Endothelial cell (in vitro differentiated cells): ENCODE measurements at places on chromosomes 5 and 9.
A peak's percentile ranks its signal among the peaks of the same experiment; 100 is the strongest.

DNA sequence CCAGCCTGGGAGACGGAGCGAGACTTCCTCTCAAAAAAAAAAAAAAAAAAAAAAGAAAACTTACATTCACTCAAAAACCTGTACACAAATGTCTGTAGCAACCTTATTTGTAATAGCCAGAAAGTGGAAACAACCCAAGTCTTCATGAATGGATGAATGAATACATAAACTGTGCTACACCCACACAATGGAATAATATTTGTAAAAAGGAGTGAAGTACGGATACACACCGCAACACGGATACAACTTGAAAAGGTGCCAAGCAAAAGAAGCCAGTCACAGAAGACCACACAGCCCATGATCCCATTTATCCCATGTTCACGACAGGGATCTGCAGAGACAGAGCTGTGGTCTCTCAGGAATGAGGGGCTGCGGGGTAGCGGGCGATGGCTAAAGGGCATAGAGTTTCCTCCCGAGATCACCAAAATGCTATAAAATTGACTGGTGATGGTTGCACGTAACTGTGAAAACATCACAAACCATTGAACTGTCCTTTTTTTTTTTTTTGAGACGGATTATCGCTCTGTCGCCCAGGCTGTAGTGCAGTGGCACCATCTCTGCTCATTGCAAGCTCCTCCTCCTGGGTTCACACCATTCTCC is 76.2 kb upstream of the COL5A1 start:
- H3K4me3 ChIP-seq, result no peak overlapping the region
- no peaks in the 10 kb centered on the region for H3K4me1 ChIP-seq
- DNase-seq, result no peak
- peaks cover 1% of the 10 kb centered on the region for H3K27me3 ChIP-seq

DNA sequence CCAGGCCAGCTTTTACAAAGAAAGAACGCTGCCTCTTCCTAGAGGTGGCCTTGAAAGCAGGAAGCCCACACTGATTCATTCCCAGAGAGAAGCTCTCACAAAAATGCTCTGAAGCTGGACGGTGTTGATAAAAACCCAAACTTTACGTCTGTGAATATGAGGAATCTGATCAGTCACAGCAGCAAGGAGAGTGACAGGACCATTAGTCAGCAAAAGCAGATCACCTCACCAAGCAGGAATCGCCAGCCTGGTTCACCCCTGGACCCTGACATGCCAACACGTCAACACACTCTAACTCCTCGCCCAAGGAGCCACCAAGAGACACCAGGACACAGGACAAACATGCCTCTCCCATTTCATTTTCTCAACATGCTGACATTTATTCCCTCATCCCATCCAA is 70.6 kb upstream of the ZNF622 start:
- no peaks in the 10 kb centered on the region for H3K27me3 ChIP-seq
- DNase-seq, result no peak
- H3K4me1 ChIP-seq, result no peaks in the 10 kb centered on the region
- H3K4me3 ChIP-seq, result no peak overlapping the region
- no peaks in the 10 kb centered on the region for H3K36me3 ChIP-seq
- H3K27ac ChIP-seq, result no peak overlapping the region

DNA sequence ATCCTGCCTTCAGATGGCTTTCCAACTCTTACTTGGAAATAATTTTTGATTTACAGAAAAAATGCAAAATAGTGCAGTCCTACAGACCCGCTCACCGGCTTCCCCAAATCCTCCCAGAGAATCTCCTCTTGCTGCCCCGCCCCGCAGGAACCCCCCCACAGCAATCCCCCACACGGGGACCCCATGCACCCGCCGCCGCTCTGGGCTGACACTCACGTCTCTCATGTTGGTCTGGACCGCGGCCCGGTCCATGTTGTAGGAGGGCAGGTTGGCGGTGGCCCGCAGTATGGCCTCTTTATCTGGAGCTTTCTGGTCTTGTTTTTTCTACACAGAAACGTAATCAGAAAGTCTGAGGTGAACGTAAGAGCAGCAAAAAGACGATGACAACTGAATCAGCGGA is 13.6 kb downstream of the UBAC1 start:
- H3K36me3 ChIP-seq, result peaks cover 45% of the 10 kb centered on the region
- no peaks in the 10 kb centered on the region for H3K4me1 ChIP-seq
- no peak overlapping the region for H3K27ac ChIP-seq
- H3K4me3 ChIP-seq, result no peak overlapping the region

DNA sequence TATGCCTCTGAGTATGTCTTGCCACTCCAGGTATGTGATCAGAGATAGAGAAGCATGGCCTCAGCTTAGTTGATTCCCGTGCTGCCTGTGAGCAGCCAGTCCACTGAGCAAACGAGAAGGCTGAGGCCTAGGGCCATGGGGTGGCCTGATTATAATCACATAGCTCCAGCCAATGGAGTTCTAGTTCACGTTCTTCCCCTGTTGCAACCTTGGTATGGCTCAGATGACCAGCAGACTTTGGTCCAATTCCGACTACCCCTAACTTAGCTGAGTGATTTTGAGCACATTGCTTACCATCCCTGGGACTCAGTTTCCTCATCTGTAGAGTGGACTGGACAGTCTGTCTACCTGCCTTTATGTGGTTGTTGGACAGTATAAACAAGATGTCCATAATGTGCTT is 68.4 kb downstream of the PPARGC1B start:
- H3K27me3 ChIP-seq, result peaks cover 5% of the 10 kb centered on the region
- H3K4me1 ChIP-seq, result peaks cover 34% of the 10 kb centered on the region
- no peaks in the 10 kb centered on the region for H3K36me3 ChIP-seq
- no peak overlapping the region for H3K4me3 ChIP-seq
- H3K27ac ChIP-seq, result no peak overlapping the region

DNA sequence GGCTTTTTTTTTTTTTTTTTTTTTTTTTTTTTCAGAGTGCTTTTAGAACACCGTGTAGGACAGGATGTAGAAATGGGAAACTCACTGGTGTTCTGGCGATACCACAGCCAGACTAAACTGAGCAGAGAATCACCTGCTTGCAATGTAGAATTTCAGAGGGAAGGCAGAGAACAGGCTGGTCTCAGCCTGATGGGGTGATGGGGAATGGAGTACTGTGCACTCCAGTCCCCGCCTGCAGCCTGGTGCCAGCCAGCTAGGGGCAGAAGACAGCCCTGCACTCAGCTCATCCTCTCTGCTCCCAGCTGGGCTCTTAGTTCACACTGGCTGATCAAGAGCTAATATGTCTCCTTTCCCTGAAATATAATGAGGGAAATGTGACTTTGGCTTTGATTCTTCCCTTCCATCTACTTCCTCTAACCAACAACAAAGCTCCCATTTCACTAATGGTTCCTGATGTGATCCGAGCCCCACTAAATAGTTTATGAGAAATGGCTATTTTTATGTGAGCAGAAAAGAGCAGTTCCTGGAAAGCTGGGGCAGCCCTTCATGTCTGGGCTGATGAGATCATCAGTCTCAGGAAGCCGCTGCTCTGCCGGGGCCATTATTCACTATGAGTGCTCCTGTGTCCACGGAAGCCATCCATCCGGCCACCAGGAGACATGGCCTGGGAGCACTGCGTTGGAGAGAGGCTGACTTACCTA is 209.7 kb downstream of the GADD45G start:
- peaks cover 30% of the 10 kb centered on the region for H3K4me1 ChIP-seq
- no peak overlapping the region for H3K27ac ChIP-seq
- no peak overlapping the region for H3K4me3 ChIP-seq

DNA sequence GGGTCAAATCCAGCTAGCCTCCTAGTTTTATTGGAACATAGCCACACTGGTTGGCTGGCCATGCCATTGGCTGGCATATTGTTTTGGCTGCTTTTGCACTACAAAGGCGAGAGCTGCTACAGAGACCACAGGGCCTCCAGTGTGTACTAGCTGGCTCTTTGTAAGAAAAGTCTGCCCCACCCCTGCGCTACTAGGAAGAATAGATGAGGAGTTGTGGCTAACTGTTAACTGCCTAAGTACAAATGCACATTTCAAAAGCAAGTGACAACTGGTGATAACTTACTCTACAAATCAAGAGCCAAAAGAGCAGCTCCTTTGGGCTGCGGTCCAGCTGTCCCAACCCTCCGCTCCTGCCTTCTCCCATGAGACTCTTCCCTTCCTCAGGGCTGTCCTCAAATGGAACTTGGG is 63.9 kb downstream of the SERINC5 start:
- H3K27me3 ChIP-seq, result peaks cover 6% of the 10 kb centered on the region
- peaks cover 48% of the 10 kb centered on the region for H3K4me1 ChIP-seq
- H3K36me3 ChIP-seq, result peaks cover 19% of the 10 kb centered on the region
- no peak overlapping the region for H3K4me3 ChIP-seq

DNA sequence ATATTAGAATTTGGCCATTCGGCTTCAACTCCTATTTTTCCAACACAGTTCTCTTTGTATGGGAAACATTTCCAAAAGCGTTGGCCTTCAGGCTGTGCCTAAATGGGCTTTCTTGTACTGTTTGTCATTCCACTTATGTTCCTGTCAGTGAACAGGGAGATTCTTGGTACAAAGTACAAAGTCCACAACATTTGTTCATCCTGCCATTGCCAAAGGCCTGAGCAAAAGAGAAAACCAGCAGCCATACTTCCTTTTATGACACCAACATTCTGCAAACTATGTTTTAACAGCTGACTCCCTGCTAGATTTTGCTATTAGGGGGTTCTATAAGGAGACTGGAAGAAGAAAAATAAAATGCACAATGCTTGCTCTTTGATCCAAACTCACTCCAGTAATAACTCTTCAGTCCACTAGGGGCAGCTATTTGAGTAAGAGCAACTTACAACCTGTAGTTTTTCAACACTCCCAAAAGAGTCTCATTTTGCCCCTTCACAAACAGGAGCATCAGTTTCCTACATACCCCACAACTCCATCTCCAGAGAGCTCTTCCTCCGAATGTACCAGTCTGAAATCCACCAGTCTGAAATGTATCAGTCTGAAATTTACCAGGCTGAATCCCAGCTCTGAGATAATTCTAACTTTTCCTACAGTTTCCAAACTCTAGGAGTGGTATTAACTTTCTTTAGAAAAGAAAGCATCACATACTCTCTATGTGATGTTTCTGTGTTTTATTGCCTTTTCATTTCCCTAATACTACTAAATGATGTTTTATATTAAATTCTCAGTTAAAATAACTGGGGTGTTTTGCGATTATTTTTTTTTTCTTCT is 693.8 kb downstream of the DNAH5 start:
- H3K36me3 ChIP-seq, result no peaks in the 10 kb centered on the region
- H3K27me3 ChIP-seq, result no peaks in the 10 kb centered on the region
- peaks cover 15% of the 10 kb centered on the region for H3K4me1 ChIP-seq
- no peak overlapping the region for H3K4me3 ChIP-seq
- DNase-seq, result no peak

DNA sequence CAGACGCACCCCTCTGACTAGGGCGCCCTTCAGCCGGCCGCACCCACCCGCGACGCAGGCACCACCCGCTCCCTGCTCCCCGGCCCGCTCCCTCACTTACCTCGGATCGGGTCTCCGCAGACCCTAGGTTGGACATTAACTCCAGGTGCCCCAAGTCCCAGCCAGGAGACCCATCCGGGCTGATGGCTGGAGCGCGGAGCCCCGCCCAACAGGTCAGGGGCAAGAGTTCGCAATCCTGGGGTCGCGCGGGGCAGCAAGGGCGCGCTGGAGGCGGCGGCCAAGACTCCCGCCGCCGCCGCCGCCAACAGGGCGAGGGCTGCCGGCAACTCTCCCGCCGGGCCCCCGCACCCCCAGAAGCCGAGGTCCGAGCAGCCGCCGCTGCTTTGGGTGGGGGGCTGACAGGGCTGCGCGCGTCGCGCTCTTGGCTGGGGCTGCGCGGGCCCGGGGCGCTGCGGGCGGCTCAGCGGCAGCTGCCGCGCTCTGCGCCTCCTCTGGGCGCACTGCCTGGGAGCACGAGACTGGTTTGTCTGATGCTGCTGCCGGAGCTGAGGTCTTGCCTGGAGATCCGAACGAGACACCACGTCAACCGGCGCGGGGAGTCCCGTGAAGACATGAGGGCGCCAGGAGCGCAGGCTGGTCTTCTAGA is at the start of gene GDNF:
TSS of gene GDNF (minus strand) at position 635 of the 646 bp plus-strand sequence. CDS start 5,245 bp downstream, outside the sequence.
- H3K36me3 ChIP-seq, result no peaks in the 10 kb centered on the region
- peak; percentile 41 for DNase-seq
- peaks cover 22% of the 10 kb centered on the region for H3K4me1 ChIP-seq
- no peak within 1 kb of the TSS for H3K27ac ChIP-seq
- peak within 1 kb of the TSS; percentile 52 for H3K4me3 ChIP-seq

DNA sequence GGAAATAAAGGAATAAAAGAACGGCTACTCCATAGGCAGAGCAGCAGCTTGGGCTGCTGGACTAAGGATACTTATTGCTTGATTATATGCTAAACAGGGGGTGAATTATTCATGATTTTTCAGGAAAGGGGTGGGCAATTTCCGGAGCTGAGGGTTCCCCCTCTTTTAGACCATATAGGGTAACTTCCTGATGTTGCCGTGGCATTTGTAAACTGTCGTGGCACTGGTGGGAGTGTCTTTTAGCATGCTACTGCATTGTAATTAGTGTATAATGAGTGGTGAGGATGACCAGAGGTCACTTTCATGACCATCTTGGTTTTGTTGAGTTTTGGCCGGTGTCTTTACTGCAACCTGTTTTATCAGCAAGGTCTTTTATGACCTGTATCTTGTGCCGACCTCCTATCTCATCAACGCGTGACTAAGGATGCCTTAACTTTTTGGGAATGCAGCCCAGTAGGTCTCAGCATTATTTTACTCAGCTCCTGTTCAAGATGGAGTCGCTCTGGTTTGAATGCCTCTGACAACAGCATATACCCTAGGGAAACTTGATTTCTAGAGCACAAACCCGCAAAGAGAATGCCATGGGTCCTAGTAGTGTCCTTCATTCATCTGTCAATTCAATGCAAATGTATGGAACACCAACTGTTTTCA is 47.8 kb upstream of the PWWP2A start:
- peak overlapping the region; percentile 44 for H3K27ac ChIP-seq
- peaks cover 32% of the 10 kb centered on the region for H3K4me1 ChIP-seq
- DNase-seq, result no peak
- no peaks in the 10 kb centered on the region for H3K36me3 ChIP-seq

DNA sequence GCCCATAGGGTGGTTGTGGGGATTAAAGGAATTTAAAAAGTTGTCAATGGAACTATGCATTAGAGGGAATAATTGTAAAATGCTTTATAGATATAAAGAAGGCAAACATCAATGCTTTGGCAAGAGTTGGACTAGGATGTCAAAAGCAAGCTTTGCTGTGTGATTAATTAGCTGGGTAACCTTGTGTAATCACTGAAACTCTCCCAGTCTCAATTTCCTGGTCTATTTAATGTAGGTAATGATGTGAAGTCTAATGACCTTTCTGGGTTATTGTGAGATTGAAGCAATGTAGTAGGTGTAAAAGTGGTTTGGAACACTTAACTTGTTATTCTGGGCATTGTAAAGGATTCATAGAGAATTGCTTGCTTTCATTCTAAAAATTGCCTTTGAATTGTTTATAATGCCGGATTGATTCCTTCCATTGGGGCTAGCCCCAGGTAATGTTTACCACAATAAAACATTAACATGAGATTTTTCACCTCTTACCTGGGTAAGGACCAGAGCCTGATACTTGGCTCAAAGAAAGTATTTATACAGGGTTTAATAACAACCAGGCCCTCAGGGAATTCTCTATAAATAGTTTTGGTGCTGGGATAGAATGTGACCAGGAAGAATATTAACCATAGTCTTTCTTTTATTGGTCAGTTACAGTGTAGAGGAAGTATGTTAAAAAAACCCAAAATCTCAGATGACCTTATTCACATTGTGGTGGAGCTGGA is 30.0 kb upstream of the CLINT1 start:
- H3K4me3 ChIP-seq, result no peak overlapping the region
- peaks cover 2% of the 10 kb centered on the region for H3K27me3 ChIP-seq
- no peak for DNase-seq
